Thymus (tissue), 14 donors: ENCODE measurements at places on chromosomes 12 and 14.

DNA sequence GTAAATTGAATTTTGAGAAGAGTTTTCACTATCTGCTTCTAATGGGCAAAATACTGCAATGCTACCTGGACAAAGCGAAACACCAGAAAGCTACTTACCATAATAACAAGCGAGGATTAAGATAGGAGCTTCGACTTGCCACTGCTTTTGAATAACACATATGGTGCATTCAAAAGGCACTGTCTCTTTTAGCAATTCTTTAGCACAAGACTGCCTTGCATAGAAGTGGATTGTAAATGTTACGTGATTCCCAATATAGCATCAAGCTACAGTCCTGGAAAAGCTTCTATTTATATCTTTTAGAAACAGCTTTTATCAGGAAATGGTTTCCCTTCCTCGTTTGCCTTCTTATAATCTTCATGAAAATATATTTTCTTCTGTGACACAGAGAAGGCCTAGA lies 258.7 kb upstream of the PDE3A start:
- no peak for DNase-seq

GRCh38 chr12:6928022-6928702 lies 403 bp downstream of the ATN1 start:
- no peak for DNase-seq

GRCh38 chr12:104951759-104952509 lies 6.2 kb downstream of the SLC41A2 start:
- DNase-seq, result no peak

DNA sequence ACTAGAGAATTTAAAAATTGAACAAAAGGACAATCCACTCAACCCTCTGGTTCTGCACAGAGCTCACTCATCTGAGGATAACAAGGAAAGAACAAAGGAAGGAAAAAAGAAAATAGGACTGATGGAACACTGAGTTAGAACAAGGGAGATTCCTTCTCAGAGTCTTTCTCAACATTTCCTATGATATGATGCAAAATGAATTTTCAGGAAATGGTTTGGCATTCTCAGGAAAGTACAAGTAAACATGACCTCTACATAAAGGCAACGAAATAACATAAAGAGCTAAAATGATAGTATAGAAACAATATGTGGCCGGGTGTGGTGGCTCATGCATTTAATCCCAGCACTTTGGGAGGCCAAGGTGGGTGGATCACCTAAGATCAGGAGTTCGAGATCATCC lies 135.8 kb downstream of the ITPR2 start:
- no peak for DNase-seq

GRCh38 chr12:69119770-69120169 lies 119.6 kb upstream of the CPSF6 start:
- no peak for DNase-seq

DNA sequence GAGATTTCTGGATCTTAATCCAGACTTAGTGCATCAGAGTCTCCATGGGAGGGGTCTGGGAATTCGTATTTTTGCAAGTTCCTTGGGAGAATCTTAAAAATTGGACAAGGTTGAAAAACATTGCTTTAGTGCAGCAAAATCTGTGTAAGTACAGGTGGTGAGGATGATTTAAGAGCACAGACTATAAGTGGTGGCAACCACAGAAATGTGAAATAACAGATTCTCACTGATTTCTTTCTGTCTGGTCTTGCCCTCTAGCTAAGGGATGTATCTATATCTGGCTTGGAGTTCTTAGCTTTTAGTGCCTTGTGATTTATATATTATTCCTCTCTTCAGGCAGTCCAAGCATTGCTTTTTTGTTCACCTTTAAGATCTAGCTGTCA lies 116.2 kb downstream of the DIP2B start:
- DNase-seq, result no peak

GRCh38 chr14:52399921-52400595 lies 85.9 kb downstream of the PTGER2 start:
- no peak for DNase-seq

DNA sequence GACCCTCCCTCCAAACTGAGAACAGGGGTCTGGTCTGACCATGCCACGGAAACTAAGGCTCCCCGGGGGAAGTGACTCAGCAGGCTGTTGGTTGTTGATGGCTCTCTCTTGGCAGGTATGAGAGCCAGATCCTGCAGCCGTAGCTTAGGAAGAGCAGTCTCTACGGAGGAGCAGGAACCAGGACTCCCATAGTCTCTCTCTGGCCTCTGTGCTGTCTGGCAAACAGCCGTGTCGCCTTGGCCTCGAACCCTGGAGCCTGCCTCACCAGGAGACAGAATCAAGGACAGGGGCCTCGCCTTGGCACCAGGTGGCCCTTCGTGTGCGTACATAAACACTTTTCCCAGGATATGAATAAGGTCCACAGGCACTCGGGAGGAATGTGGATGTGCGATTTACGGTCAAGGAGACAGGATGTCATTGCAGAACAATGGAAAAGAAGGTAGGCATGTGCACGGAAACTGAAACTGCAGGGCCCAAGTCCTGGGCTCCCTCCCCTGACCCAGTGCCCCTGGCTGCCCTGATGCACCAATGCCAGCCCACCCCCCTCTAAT lies 7.9 kb downstream of the VWF start:
- DNase-seq, result no peak

GRCh38 chr12:62263966-62264365 lies 3.8 kb downstream of the USP15 start:
- no peak for DNase-seq

DNA sequence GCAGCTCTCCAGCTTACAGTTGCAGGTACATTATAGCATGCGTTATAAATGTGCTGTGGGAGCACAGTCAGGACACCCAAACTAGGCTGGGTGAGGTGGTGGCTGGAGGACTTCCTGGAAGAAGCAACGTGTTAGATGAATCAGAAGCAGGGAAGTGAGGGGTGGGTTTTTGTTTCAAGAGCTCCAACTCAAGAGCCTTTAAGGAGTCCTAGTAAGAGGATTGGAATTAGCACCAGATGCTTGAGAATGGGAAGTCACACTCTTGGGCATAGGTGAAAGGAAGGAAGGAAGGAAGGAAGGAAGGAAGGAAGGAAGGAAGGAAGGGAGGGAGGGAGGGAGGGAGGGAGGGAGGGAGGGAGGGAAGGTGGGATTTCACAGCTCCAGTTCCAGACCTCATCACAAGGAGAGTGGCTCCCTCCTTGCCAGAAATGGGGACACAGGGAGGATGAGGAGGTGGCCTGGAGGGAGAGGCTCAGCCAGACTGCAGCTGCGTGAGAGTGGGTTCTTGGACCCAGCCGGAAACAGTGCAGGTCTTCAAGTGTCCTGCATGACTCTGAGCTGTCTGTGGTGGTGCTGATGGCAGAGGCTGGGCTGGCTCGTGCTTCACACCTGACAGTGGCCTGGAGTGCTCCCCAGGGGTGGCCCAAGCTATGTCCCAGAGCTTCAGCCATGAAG lies 115.7 kb upstream of the GSC start:
- DNase-seq, result no peak

GRCh38 chr12:30970559-30971197 lies 44.1 kb downstream of the TSPAN11 start:
- no peak for DNase-seq

DNA sequence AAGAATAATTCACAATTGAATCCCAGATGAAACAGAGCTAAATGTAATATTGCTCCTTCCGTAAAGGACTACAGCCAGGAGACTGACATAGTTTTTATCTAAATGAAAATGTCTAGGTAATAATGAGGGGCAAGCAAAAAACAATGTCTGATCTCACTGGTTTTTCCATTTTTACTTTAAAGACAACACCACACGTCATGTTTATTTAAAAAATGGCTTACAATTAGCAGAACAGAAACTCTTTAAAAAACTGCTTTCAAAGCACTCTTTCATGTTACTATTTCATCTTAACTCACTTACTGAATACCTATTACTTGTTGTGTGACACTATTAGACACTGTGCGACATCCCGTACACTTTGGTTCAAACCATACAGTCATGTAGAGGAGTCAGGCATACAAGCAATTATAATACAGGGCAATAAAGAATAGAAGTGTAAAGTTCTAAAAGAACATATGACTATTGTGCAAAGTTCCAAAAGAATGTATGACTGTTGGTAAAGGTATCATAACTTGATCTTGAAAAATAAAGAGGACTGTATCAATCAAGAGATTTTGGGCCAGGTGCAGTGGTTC lies 9.1 kb downstream of the BTBD7 start:
- no peak for DNase-seq

GRCh38 chr12:79764641-79765040 lies 73.9 kb upstream of the PAWR start:
- DNase-seq, result no peak

DNA sequence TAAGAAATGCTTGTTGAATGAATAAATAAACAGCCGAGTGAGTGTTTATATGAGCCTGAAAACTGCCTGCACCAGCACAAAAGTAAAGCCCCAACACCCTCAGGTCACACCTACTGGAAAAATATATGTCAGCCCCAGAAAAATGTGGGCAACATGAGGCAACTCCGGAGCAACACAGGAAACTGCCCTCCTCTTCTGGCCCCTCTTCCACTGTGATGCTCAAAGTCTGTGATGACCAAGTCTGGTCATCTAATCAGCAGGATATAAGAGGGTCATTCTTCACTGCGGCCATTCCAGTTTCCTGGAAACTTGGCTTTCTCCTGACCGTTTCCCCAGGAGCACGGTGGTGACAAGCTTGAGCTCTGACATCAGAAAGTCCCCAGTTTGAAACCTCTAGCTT lies 159.6 kb upstream of the PZP start:
- no peak for DNase-seq
